Sigmoid colon (tissue), 7 donors: ENCODE measurements at places on chromosomes 4 and X. TPM values are rescaled to one million over a fixed set of nuclear protein-coding genes. Genes with fewer than 3 reads are reported as not detected.

DNA sequence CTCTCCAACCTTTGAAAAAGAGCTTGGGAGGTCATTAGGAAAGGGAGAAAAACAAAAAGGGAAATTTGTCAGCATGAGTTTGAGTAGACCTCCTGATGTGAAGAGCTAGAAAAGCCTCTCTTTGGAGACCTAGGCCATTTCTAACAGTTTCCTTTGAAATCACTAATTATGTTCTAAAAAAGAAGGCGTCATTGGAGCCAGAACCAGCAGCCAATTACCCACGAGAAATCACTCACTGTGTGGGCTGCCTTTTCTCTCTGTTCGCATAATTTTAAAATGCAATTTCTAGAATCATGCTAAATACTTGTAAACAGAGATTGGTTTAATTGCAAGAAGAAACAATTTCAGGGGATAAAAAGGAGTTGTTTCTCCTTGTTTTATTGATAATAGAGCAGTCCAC, 246.3 kb upstream of the GATB start:
- DNase-seq: no peak

DNA sequence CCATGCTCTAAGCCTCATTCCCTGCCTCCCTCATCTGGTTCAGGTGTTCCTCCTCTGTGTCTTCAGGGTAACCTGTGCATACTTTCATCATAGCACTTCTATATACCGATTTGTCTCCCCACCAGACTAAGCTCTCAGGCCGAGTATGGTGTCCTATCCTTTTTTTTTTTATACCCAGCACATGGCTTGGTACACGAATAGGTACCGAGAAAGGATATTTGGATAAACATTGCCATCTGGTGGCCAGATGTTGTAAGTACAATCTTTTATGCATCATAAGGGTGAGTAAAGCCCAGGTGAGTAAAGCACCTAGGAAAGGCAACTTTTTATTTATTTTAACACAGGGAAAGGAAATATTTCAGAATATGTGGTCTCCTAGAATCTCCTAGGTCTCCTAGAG, 68.4 kb downstream of the MID2 start:
- DNase-seq: no peak

GRCh38 chr4:15233264-15233597, 194.6 kb upstream of the C1QTNF7 start:
- no peak for DNase-seq

The STAG2 gene
- polyA plus RNA-seq: 29.9 TPM

- no peak for DNase-seq
These were observed 88.4 kb downstream of the LRP2BP start for GRCh38 chr4:185307136-185307950.

DNA sequence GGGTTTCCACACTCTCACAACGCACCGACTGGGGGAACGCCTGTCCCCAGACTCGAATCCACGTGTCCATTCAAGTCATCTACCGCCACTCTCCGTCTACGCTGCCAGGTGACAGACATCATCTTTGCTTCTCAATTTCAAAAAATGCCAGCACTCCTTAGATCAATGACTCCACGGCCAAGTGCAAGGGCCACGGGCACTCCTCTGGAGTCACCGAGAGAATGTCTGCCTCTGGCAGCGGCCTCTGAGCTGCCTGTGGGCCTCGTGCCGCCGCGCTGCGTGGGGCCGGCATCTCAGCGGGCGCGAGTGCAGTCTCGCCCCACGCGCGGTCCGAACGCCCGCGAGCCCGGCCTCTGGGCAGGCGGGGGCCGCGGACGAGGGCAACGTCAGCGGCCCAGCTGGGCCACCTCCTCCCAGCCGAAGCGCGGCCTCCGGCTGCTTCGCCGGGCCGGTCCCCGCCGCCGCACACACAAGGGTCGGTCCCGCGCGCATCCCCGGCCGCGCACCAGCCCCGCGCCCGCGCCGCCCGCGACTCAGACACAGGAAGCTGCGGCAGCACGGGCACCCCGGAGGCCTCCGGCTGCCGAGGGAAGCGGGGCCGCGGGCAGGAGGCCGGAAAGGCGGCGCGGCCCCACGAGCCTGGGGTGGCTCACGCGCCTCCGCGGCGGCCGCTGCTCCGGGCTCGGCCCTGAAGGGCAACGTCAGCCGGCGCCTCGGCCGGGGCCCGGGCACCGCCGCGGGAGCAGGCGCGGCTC, 450 bp downstream of the ACSL1 start:
- no peak for DNase-seq

GRCh38 chr4:87506974-87507701, 22.0 kb downstream of the SPARCL1 start:
- no peak for DNase-seq
